ENCODE measurements at places on chromosomes 2 and 18.

GRCh38 chr2:127376257-127376656 lies 11.5 kb downstream of the MAP3K2 start:
- DNase-seq: no peak

DNA sequence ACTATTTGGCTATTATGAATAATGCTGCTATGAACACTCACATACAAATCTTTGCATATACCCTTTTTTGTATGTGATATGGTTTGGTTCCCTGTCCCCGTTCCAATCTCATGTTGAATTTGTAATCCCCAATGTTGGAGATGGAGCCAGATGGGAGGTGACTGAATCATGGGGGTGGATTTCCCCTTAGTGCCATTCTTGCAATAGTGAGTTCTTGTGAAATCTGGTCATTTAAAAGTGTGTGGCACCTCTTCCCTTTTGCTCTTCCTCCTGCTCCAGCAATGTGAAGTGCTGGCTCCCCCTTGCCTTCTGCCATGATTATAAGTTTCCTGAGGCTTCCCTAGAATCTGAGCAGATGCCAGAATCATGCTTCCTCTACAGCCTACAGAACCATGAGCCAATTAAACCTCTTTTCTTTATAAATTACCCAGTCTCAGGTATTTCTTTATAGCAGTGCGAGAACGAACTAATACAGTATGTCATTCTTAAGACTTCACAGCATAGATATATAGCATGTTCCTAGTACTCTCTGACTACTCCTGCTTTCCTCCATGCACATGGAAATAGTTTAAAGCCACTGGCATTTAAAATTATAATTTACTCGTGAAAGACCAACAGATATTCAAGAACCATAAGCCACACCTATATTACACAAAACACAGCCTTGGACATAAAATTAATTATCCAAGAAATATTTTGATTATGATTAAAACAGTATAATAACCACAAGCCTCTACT lies 75.2 kb downstream of the COBLL1 start:
- no peak for DNase-seq

DNA sequence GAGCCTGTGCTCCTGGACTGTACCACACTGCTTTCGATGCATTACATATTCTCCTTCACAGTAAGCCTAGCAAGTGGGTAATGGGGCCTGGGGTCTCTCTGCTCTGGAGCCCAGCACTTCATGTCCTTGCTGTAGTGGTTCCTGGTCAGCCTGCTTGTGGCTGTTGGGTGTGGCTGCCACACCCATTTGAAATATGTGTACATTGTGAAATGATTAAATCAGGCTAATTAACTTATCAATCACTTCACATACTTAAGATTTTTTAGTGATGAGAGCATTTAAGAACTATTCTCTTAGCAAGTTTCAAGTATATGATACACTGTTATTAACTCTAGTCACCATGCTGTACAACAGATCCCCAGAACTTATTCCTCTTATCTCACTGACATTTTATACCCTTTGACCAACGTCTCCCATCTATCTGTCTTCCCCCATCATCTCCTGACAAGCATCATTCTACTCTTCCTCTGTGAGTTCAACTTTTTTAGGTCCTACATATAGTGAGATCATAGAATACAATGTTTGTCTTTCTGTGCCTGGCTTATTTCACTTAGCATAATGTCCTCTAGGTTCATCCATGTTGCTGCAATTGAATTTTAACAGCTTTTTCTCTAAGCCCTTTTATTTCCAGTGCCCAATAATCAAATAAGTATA lies 92.1 kb downstream of the LYPD6 start:
- DNase-seq: no peak

DNA sequence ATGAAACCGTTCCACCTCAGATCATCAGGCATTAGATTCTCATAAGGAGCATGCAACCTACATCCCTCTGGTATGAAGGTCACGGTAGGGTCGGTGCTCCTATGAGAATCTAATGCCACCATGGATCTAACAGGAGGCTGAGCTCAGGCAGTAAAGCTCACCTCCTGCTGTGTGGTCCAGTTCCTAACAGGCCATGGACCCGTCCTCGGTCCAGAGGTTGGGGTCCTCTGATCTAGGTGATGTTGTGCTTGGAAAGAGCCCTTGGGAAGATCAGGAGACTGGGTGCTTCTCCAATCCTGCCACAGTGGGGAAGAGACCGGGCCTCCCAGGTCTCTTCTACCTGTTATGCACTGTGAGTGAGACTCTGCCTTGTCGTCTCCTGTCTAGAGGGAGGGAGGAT lies 104.6 kb downstream of the ACKR3 start:
- no peak for DNase-seq

DNA sequence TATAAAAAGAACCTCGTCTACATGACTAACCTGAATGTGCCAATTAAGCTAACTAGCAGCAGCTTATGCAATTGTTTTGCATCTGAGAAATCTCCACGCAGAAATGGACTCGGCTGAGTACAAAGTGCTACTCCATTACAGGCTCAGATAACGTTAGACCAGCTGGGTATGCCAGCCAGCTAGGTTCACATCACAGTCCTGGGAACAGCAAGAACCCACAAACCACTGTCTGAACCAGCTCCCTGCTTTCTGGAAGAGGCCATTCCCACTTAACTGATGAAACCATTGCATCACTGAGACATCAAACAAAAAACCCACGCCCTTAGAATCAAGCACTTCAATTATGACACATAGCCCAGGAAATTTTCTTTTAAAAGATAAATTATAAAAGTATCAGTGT lies 202.7 kb downstream of the CYRIA start:
- no peak for DNase-seq

Data from LNCaP clone FGC (cell line).